ENCODE measurements at places on chromosomes 12 and 14. TPM values are rescaled to one million over a fixed set of nuclear protein-coding genes. Genes with fewer than 3 reads are reported as not detected.

- no peaks in the 10 kb centered on the region for H3K27me3 ChIP-seq
- no peak overlapping the region for H3K4me3 ChIP-seq
- H3K36me3 ChIP-seq, result no peaks in the 10 kb centered on the region
- no peak overlapping the region for H3K27ac ChIP-seq
- no peak for DNase-seq
Measured at GRCh38 chr12:20950248-20950647, 139.7 kb downstream of the SLCO1B3 start.

- H3K4me1 ChIP-seq, result no peaks in the 10 kb centered on the region
- no peak overlapping the region for H3K27ac ChIP-seq
- DNase-seq, result no peak
- H3K36me3 ChIP-seq, result no peaks in the 10 kb centered on the region
- H3K27me3 ChIP-seq, result no peaks in the 10 kb centered on the region
- H3K4me3 ChIP-seq, result no peak overlapping the region
Measured at GRCh38 chr14:48709277-48709785, 876.8 kb downstream of the RPS29 start.

GRCh38 chr14:80364274-80364673, 153.0 kb upstream of the DIO2 start:
- no peak overlapping the region for H3K4me3 ChIP-seq
- H3K27ac ChIP-seq, result no peak overlapping the region
- H3K36me3 ChIP-seq, result no peaks in the 10 kb centered on the region
- DNase-seq, result no peak
- no peaks in the 10 kb centered on the region for H3K4me1 ChIP-seq

DNA sequence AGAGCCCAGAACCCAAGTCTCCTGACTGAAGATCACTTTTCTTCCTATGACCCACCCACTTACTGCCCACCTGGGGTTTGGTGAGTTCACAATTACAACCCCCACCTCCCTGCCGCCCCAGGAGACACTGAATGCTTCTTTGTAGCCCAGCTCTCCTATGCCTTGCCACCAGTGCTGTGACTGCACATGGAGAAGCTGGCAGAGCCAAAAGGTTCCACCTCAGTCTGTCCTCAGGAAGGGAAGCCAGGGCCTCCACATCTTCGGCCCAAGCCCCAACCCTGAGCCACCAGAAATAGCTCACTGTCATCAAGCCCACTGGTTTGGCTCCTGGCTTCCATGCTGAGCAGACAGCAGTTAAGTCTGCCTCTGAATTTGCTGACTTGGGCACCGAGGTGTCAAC, 25.6 kb downstream of the OTUB2 start:
- no peaks in the 10 kb centered on the region for H3K27me3 ChIP-seq
- H3K36me3 ChIP-seq, result peaks cover 66% of the 10 kb centered on the region
- no peak overlapping the region for H3K4me3 ChIP-seq
- H3K27ac ChIP-seq, result peak overlapping the region; percentile 46
- H3K4me1 ChIP-seq, result peaks cover 41% of the 10 kb centered on the region

GRCh38 chr14:46018846-46019420, 632.6 kb downstream of the RPL10L start:
- no peak for DNase-seq
- no peak overlapping the region for H3K4me3 ChIP-seq
- H3K27ac ChIP-seq, result no peak overlapping the region

The C14orf39 gene
- not detected for total RNA-seq

GRCh38 chr12:75892731-75893408, 138.7 kb downstream of the PHLDA1 start:
- peaks cover 42% of the 10 kb centered on the region for H3K27me3 ChIP-seq
- no peak overlapping the region for H3K27ac ChIP-seq
- no peak for DNase-seq
- H3K4me1 ChIP-seq, result peaks cover 9% of the 10 kb centered on the region

DNA sequence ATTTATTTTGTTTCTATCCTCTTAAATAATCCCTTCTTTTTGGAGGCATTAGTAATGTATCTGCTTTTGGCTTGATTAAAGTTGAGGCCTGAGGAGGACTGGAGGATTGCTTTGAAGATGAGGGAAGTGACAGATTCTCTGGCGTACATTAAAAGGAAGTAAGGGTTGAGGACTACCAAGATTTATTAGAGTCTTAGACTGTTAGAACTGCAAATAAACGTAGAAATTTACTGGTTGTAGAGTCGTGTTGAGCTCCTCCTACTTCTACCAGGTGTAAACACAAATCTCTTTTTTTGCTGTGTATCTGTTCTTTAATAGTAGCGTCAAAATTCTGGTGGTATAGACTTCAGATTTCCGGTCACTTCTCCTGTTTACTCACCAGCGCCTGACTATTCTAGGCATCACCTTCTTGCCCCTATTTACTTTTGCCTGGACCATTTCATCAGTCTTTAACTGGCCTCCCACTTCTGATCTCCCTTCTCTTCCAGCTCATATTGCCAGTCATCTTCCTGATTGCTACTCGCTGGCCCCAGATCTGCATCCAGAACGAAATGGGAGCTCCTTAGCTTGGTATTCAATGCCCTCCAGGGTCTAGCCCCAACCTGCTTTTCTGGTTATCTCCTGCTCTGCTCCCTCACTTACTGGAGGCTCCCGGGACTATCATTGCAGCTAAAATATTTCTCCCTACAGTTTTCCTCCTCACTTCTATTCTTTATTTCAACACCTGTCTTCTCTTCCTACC, 8.4 kb upstream of the EID3 start:
- H3K36me3 ChIP-seq, result peaks cover 55% of the 10 kb centered on the region
- H3K27ac ChIP-seq, result no peak overlapping the region
- peaks cover 56% of the 10 kb centered on the region for H3K4me1 ChIP-seq
- DNase-seq, result no peak
- H3K27me3 ChIP-seq, result no peaks in the 10 kb centered on the region

DNA sequence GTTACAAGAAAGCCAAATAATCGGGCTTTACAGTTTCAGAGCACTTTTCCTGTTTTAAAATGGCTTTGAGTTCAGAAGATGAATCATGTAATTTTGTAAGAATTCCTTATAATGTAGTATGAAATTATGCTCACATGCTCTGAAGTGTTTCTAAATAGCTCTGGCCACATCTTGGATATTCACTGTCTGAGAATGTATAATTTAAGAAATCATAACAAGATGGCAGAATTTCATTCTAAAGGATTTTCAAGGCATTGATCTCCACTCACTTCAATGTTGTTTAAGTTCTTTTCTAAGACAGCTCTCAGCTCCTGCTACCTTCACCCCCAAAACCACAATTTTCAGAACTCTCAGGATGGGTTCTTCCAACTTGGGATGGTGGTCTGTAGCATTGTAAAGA, 180.1 kb downstream of the DACT1 start:
- H3K27ac ChIP-seq, result no peak overlapping the region
- H3K4me3 ChIP-seq, result no peak overlapping the region
- no peaks in the 10 kb centered on the region for H3K36me3 ChIP-seq
- no peaks in the 10 kb centered on the region for H3K27me3 ChIP-seq

DNA sequence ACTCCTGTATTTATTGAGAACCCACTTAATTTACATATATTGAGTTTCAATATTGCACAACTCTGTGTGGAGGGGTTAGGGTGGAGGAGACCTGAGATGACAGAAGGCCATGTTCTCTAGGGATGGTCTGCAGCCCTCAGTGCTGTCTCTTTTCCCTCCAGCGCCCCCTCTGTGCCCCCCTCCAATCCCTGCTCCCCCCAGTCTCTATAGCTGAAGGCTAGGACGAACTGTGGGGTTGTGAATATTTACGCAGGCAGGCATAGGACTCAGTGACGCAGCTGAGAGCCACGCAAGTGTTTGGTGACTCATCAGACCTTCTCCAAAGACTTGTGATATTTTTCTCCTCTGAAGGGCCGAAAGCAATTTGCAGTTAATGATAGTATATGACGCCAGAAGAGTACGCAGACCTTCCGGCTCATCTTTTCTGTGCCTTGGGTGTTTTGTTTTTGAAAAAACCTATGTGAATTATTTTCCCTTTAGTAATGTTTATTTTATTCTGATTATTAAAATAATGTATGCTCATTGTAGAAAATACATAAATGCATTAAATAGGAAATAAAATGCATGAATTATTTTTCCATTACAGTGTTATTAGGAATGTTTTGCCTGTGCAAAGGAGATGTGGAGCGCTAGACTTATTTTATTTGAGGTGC, 85.3 kb downstream of the SLC25A47 start:
- no peak overlapping the region for H3K4me3 ChIP-seq
- no peaks in the 10 kb centered on the region for H3K27me3 ChIP-seq
- peaks cover 22% of the 10 kb centered on the region for H3K4me1 ChIP-seq

GRCh38 chr12:120642826-120643225, 2.4 kb downstream of the CABP1 start:
- H3K4me1 ChIP-seq, result peaks cover 17% of the 10 kb centered on the region
- no peak overlapping the region for H3K27ac ChIP-seq
- no peaks in the 10 kb centered on the region for H3K36me3 ChIP-seq
- peaks cover 41% of the 10 kb centered on the region for H3K27me3 ChIP-seq
- DNase-seq, result no peak

- H3K36me3 ChIP-seq, result no peaks in the 10 kb centered on the region
- peaks cover 4% of the 10 kb centered on the region for H3K27me3 ChIP-seq
- DNase-seq, result no peak
- H3K4me3 ChIP-seq, result no peak overlapping the region
- no peaks in the 10 kb centered on the region for H3K4me1 ChIP-seq
- no peak overlapping the region for H3K27ac ChIP-seq
Measured at GRCh38 chr14:71206123-71206522, 298.9 kb downstream of the PCNX1 start.

DNA sequence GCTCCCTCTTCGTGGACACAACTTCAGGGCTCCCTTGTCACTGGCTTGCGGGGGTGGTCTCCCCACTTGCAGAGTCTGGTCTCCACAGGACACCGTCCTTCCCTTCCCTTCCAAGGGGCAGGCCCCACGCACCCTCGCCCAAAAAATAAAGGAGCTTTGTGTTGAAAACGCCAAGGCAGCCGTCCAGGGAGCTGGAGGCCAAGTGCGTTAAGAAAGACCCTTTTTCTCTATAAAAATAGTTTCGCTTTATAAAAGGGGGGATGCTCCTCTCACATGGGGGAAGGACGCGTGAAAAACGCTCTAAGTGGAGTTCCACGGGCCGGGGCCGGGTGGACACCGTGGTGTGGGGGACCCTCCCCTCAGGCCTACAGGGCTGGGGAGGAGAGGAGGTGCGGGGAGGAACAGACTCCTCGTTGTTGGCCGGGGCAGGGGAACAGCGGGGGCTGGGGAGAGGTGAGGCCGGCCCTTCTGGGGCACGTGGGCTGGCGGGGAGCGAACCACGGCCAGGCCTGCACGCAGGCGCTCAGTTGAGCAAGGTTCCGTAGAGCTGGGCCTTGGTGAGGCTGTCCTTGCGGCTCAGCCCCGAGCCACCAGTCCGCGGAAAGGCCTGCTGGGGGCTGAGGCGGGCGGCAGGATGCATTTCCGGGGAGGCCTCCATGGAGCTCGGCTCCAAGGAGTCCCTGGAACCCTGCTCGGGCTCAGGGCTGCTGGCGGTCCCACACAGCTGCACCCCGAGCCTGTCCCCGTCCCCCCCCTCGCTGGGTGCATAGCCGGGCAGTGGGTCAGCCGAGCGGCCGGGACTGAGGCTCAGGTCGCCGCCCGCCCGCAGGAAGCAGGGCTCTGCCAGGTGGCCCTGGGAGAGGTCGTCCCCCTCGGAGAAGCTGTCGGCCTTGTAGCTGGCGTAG, 49.5 kb downstream of the BEGAIN start:
- no peak overlapping the region for H3K4me3 ChIP-seq
- no peak for DNase-seq
- H3K36me3 ChIP-seq, result no peaks in the 10 kb centered on the region
- no peak overlapping the region for H3K27ac ChIP-seq
- no peaks in the 10 kb centered on the region for H3K27me3 ChIP-seq
- H3K4me1 ChIP-seq, result peaks cover 7% of the 10 kb centered on the region

- no peak overlapping the region for H3K4me3 ChIP-seq
- H3K27me3 ChIP-seq, result no peaks in the 10 kb centered on the region
- H3K36me3 ChIP-seq, result peaks cover 10% of the 10 kb centered on the region
- H3K4me1 ChIP-seq, result peaks cover 38% of the 10 kb centered on the region
Measured at GRCh38 chr12:12447236-12447635, 90.4 kb downstream of the BORCS5 start.

DNA sequence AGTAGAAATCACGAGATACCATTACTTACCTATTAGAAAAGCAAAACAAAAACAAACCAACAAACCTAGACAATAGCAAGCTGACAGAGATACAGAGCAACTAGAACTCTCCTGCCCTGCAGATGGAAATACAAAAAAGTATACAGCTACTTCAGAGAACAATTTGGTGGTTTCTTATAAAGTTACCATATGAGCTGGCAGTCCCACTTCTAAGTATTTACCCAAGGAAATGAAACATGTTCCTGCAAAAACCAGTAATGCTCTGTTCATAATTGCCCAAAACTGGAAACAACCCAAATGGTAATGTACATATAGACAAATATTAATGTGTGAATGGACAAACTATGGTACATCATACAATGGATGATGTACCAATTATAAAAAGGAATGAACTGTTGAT, 31.7 kb downstream of the FUT8 start:
- H3K4me1 ChIP-seq, result peaks cover 44% of the 10 kb centered on the region
- H3K36me3 ChIP-seq, result peaks cover 34% of the 10 kb centered on the region
- no peaks in the 10 kb centered on the region for H3K27me3 ChIP-seq

- DNase-seq, result no peak
- H3K36me3 ChIP-seq, result peaks cover 2% of the 10 kb centered on the region
- H3K27ac ChIP-seq, result peak overlapping the region; percentile 57
- peak overlapping the region; percentile 27 for H3K4me3 ChIP-seq
- H3K4me1 ChIP-seq, result peaks cover 25% of the 10 kb centered on the region
Measured at GRCh38 chr12:123446333-123446713, 9.8 kb upstream of the RILPL2 start.

The SAMD4A gene
- 1.8 TPM for total RNA-seq

DNA sequence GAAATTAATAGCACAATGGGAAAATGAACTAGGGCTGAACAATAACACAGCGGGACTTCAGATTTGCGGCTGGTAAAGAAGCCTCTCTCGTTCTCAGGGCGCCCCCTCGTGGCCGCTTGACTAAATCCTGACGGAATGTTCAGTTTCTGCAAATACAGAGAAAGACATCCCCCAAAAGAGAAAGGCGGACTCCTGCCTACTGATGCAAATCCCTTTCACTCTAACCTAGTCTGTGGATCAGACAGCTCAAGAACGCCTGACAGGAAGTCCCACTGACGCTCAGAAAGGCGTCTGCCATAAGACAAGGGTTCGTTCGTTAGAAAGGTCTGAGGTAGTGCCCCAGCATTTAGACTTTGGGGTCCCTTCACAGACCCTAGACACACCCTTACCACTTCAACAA, 2.5 kb downstream of the NUAK1 start:
- peaks cover 39% of the 10 kb centered on the region for H3K27me3 ChIP-seq
- no peaks in the 10 kb centered on the region for H3K4me1 ChIP-seq
- no peak overlapping the region for H3K4me3 ChIP-seq
- peak; percentile 48 for DNase-seq

- no peak overlapping the region for H3K4me3 ChIP-seq
- H3K27me3 ChIP-seq, result no peaks in the 10 kb centered on the region
- peaks cover 84% of the 10 kb centered on the region for H3K4me1 ChIP-seq
- H3K36me3 ChIP-seq, result peaks cover 12% of the 10 kb centered on the region
Measured at GRCh38 chr14:101845896-101846295, 84.4 kb downstream of the PPP2R5C start.

The WIF1 gene
- not detected for total RNA-seq

GRCh38 chr12:32211900-32212156, 105.2 kb downstream of the BICD1 start:
- DNase-seq, result no peak
- no peak overlapping the region for H3K4me3 ChIP-seq
- no peaks in the 10 kb centered on the region for H3K4me1 ChIP-seq
- H3K36me3 ChIP-seq, result no peaks in the 10 kb centered on the region
- H3K27me3 ChIP-seq, result no peaks in the 10 kb centered on the region

Measured in activated T-helper 1 cell treated with anti-CD3 and anti-CD28 coated beads, Interleukin-12 subunit alpha, Interleukin-12 subunit beta, Interleukin-2, Interleukin-4 antibody, amounts not matched to agents 30 ng/mL and 10 ng/mL and 1 ng/mL, durations not matched to agents 14 hours and 24 hours and 36 hours (primary cell).